ENCODE measurements at places on chromosomes 7 and 10.

DNA sequence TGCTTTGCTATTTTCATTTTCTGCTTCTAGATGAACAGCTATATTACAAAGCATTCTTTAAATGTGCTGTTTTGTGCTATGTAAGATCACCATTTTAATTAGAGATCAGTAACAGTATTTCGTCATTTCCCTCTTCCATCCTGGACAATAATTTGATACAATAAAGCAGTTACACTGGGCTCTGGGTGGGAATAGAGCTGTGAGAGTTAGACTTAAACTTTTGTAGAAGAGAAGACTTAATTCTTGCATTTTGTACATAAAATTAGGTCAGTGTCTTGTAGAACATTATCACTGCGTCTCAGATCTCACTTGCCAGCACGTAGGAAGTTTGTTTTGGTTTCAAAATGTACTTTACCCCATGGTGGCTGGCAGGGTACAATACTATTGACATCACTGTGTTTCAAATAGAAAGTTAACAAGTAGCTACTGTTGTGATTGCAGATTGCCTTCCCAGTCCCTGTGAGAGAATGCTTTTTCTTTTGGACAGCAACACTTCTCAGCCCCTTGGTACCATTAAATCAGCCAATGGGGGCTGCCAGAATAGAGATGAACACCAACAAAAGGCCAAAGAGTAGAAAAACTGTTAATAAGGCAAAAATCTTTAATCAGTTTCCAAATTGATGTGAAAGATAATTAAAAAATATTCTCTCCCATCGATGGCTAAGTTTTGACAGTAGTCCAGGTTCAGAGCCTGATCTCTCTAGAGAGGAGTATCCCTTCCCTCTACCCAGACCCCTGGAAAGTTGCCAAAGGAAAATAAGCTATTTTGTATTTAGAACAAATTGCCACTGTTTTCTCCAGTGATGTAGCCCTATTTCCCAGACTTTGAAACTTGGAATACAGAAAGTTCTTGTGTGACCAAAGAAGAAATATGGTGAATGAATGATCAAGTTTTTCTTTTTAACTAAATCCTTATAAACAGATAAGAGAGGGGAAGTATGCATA lies 35.1 kb downstream of the SMNDC1 start:
- DNase-seq, result no peak

- no peak for DNase-seq
Observed at GRCh38 chr7:115674467-115675024, 356.0 kb downstream of the TFEC start.

- DNase-seq, result no peak
Observed at GRCh38 chr10:77601488-77601887, 36.1 kb downstream of the KCNMA1 start.

- DNase-seq, result no peak
Observed at GRCh38 chr10:19946791-19947190, 130.6 kb downstream of the PLXDC2 start.

DNA sequence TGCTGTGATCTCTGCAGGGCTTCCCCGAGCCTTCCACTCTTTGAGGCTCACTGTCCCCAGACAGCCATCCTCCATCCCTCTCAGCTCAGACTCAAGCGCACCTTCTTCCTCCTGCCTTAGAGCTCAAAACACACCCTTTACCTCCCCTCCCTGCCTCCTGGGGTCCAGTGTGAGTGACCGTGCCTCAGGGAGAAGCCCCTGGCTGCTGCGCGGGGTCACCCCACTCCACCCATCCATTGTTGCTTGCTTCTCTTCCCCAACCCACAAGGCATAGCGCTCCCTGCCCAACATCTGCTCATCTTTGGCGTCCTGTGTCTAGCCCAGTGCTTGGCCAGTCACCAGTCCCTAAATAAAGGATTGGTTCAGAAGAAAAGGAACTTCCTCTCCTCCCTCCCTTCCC lies 170.3 kb downstream of the TCERG1L start:
- DNase-seq, result no peak

DNA sequence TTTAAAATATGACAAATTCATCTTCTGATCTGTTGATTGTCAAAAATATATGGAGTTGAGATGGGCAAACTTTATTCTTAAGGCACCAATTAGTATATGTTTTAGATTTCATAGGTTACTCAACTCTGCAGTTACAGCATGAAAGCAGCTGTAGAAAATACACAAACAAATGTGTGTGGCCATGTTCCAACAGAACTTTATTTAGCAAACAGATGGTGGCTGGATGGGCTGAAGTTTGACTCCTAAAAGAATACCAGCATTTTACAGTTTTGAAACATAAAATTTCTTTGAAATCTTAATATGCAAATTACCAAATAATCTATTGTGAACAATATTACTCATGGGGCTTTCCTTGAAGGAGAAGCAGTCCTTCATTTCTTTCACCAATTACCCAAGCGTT lies 1206.0 kb upstream of the LRRTM3 start:
- DNase-seq, result no peak

DNA sequence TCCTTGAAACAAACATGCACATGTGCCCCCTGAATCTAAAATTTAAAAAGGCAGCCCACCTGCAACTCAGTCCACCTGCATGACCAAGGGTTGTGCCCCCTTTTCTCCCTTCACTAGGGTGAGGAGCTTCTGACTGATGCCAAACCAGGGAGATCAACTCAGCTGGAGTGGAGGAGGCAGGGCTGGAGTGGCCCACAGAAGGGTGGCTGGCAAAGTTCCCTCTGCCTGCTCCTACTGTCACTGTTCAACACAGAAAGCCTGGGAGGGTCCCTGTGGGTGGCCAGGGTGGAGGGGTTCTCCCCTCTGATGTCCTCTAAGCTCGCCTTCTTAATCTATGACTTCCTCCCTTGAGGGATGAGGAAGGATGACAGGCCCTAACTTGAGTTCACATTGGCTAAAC lies 55.7 kb upstream of the ANTXRL start:
- DNase-seq, result no peak

GRCh38 chr7:158827411-158828132 lies 1.7 kb downstream of the ESYT2 start:
- DNase-seq, result no peak

GRCh38 chr10:114729103-114729659 lies 71.1 kb upstream of the ABLIM1 start:
- no peak for DNase-seq

DNA sequence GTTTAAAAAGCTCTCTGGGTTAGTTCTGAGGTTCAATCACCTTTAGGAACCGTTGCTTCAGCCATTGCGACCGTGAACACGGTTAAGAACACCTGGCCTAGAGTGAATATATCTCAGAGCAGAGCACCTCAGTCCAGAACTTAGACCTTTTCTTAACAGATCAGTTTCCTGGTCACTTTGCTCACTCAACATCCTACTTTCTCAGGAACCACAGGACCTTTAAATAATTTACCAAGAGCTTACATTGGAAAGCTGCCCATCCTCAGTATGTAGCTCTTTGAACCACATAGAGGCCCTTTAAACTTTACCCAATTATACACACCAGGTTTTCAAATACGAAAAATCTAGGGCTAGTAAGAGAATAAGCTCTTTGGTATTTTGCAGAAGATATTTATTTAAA lies 153.2 kb downstream of the NRBF2 start:
- DNase-seq, result no peak

DNA sequence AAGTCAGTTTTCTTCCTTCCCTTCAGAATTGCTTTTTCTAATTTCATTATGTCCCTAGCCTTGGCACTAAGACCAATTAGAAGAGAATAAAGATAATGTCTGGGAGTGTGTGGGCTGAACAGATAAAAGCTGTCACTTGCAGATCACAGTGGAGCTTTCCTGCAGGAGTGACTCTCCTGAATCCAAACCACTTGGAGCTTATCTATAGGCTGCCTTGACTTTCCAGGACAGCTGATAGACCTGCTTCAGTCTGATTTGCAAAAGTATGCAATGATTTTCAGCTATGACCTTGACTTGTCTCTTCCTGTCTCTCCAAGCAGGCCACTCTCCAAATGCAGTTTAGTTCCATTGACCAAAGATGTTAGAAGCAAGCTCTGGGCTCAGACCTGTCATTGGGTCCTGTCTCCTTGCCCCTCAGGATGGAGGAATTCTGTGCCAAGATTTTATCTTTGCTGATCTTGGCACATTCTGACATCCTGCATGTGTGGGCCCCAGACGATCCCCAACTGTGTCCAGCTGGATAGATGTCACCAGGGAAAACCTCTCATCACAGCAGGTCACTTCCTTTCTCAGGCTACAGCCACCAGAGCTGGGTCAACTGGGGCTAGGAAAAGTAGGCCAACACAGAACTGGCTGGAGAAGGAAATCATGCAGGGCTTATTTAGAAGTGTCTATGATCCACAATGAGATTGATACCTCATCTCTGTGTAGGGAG lies 120.9 kb upstream of the ZNF438 start:
- no peak for DNase-seq

- no peak for DNase-seq
Observed at GRCh38 chr10:86269332-86269731, 97.3 kb downstream of the GRID1 start.
